NCI-H774 (cell line): ENCODE measurements at places on chromosomes 3 and 15.

- no peak for DNase-seq
These were observed 6.8 kb upstream of the RHO start for GRCh38 chr3:129521611-129522010.

DNA sequence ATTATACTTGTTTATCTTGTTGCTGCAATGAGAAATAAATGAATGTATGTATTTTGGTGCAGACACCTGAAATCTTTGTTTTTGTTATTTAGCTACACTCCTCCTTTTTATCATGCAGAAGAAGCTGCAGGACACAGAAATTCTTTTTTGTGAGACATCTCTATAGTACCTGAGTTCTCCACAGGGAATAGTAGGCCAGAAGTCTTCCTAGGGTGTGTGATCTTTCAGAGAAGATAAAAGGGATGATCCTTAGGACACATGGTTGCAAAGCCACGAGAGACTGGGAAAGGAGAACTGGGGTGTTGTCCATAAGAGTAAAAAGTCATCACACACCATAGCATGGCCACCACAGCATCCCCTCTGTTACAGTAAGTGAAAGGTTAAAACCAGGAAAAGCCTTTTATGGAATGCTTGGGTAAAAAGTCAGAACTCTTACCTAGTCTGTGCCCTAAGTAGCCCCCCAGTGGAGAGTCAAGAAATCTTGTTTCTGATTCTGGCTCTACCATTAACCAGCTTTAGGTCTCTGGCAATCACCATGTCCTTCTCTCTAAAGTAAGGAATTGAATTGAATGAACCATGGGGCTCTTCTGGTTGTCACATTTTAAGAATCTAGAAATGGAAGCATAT is 31.9 kb upstream of the ADGRG7 start:
- no peak for DNase-seq

DNA sequence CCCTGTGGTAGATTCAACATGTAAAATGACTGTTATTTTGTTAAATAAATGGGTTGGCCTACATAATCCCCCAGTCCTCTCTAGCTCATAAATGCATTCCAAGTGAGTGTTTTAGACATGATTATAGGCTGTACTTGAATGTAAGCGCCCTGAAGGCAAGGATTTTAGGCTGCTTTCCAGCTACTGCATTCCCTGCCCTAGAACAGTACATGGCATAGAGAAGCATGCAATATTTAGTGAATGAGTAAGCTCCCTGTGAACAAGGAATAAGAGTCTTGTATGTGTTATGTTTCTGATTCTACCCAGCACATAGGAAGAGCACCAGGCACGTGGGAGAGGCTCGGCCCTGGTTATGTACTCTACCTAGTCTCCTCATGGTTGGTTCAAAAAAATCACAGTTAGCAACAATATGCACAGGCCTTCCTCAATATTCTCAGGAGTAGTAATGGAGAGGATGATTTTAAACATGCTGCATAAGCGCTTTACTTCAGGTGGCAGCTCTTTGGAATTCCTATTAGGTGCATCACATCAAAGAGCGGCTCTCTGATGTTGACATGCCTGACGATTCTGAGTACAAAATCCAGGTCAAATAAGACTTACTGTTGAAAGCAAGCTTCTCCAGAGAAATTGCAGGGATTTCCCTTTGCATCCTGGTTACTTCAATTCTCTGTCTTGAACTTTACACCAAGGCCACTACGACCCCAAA is 456.6 kb downstream of the MAGI1 start:
- DNase-seq, result no peak

DNA sequence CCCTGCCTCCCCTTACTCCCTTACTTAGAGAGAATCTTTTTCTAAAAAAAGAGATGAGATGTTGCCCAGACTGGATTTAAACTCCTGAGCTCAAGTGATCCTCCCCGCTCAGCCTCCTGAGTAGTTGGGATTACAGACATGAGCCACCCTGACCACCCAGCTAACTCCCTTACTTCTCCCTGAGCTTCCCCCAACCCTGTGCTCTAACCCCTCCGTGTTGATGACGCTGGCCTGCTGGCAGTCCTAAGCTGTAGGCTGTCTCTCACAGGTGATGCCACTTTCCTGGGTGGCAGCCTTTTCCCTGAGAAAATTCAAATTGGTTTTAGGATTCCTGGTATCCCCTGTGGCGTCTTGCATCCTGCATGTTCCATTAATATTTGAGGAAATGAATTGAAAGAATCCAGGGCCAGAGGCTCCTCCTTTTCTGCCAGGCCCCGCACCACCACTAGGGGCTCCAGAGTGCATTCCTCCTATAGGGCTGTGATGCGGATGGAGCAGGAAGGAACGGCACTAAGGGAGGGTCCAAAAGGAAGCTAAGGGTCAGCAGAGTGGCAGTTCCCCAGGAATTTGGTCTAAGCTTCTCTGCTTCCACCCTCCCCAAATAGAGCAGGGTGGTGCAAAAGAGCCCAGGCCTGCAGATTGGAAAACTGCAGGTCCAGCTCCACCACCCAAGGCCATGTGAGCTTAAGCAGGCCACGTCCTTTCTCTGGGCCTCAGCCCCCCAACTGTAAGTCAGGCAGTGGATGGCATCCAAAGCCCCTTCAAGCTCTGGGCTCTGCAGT is 101.1 kb downstream of the DAPK2 start:
- peak; percentile 37 for DNase-seq

GRCh38 chr3:168850109-168850508 is 754.4 kb upstream of the GOLIM4 start:
- DNase-seq, result no peak

DNA sequence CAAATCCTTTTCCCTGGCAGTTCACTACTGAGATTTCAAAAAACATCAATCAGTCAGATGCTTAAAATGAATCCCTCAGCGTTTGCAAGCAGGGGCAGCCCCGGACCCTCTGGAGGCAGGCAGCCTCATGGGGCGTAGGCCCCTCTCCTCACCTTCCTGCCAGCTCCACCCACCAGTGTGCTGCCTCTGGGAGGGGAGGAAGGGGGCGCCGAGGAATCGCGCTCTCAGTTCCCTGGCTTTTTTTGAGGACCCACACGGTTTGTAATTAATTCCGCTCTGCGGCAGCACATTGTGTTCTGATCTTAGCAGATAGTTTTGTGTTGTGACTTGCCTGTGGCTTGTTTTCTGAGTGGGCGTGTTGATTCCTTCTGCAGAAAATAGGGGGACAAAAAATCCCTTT is 159.9 kb downstream of the KLF13 start:
- no peak for DNase-seq
